ENCODE measurements at places on chromosomes 13 and 19. TPM values are rescaled to one million over a fixed set of nuclear protein-coding genes. Genes with fewer than 3 reads are reported as not detected.

GRCh38 chr13:77980592-77980991, 62.0 kb upstream of the EDNRB start:
- H3K36me3 ChIP-seq: no peaks in the 10 kb centered on the region
- peak overlapping the region; percentile 10 for H3K27ac ChIP-seq
- no peaks in the 10 kb centered on the region for H3K4me1 ChIP-seq
- H3K4me3 ChIP-seq: no peak overlapping the region
- DNase-seq: no peak

- peaks cover 26% of the 10 kb centered on the region for H3K4me1 ChIP-seq
- no peaks in the 10 kb centered on the region for H3K27me3 ChIP-seq
- DNase-seq: no peak
- no peak overlapping the region for H3K4me3 ChIP-seq
- no peak overlapping the region for H3K27ac ChIP-seq
Measured at GRCh38 chr19:35872180-35872579, 3.8 kb downstream of the APLP1 start.

DNA sequence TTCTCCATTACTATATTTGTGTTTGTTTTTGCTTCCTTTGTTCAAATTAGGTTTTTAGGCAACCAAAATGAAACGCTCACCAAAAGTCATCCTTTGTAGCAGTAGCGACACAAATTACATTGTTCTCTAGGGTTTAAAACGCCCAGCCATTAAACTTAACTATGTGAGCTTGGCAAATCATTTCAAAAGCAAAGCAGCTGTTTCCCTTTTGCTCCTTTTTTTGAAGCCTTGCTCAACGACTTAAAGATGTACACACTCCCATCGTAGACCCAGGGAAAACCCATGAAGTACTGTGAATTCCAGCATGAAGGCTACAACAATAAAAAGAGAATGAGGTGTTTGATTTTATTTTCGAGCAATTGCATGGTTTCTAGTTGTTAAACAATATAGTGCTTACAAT, 106.7 kb downstream of the RAP2A start:
- H3K27me3 ChIP-seq: no peaks in the 10 kb centered on the region
- no peak for DNase-seq
- no peak overlapping the region for H3K4me3 ChIP-seq
- no peak overlapping the region for H3K27ac ChIP-seq

DNA sequence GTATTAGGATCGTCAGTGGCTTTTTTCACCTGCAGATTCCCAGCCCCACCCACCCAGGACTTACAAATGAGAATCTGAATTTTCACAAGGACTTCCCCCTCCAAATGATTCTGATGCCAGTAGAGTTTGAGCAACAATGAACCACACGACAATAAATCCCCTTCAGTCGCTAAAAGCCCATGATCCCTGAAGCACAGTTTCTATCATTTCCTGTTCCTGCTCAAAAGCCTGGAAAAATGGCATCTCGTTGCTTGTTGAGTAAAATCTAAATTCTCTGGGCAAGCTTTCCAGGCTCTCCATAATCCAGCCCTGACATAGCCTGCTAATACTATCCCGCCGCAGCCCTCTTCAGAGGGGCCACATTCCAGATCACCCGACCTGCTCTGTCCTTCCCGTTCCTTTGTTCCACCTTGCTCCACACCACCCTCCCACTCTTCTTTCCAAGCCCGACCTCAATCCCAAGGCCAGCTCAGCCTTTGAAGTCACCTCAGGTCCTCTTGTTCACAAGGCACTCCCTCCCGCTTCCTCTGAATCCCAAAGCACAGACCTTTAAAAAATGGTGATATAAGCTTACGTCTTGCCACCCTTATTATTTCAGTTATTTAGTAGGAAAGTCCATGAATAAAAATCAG, 67.9 kb downstream of the NUFIP1 start:
- peaks cover 42% of the 10 kb centered on the region for H3K4me1 ChIP-seq
- H3K27me3 ChIP-seq: no peaks in the 10 kb centered on the region
- DNase-seq: peak; percentile 20
- peak overlapping the region; percentile 65 for H3K27ac ChIP-seq

- no peaks in the 10 kb centered on the region for H3K4me1 ChIP-seq
- no peaks in the 10 kb centered on the region for H3K36me3 ChIP-seq
- H3K27me3 ChIP-seq: no peaks in the 10 kb centered on the region
- DNase-seq: no peak
- H3K27ac ChIP-seq: no peak overlapping the region
- no peak overlapping the region for H3K4me3 ChIP-seq
Measured at GRCh38 chr19:2711875-2712205, 9.3 kb downstream of the DIRAS1 start.

Gene DACT3
- 4.4 TPM for total RNA-seq

Gene NKPD1
- not detected for total RNA-seq

Gene MAST1
- total RNA-seq: 0.26 TPM

Gene KLK6
- not detected for total RNA-seq

Gene NAPA
- total RNA-seq: 94.9 TPM
